Left renal pelvis (tissue), 4 donors: ENCODE measurements at places on chromosomes 16 and 17. TPM values are rescaled to one million over a fixed set of nuclear protein-coding genes. Genes with fewer than 3 reads are reported as not detected.

DNA sequence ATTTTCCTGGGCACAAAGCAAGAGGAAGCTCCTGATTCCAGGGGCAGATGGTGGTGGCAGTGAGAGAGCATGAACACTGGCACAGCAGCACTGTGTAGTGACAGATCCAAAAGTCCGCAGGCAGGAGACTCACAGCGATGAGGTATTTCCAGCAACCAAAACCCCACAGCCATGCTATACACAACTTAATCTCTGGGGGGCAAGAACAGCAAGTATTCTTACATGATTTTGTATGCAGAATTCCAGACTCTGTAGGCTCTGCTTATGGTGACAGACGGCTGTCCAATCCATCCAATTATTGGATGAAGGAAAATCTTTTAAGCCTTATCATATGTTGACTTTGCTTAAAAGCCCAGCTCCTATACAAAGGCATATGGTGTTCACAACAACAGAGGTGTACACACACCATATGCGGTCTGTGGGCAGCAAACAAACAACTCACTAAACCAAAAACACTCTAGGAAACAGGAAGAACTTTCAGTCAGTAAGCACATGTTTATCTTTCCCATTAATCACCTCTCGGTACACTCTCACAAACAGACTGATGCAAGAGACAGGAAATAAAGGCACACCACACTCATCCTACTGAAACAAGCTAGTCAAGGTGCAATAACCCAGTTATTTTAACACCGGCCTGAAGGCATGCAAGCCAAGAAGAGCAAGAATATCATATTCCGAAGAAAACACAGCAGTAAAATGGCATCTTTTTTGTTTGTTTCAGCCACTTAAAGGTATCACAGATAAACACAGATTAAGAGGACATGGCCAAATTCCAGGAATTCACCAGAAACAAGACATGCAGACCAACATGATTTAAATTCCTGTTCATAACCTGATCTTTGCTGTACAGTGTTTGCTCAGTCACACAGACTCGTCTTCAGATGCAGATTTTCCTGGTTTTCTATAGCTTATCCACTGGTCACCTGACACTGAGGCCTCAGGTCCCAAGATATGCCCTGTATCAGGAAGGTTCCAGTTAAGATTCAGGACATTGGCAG is 47.8 kb downstream of the ERN1 start:
- no peak for DNase-seq

DNA sequence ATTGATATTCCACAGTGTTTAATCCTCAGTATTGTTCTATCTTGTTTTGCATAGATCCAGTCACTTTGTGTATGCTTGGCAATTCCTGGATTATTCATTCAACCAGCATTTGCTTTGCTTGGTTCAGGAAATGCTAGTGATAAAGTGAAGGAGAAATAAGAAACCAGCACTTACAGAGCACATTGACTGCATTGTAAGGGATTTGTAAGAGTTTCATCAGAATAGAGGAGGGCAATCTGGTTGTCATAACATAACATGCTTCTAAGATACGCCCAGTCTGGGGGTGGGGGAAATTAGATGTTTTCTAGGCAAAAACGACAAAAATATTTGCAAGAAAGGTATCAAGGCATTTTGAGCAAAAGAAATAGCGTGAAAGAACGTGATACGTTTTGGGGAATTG is 40.4 kb downstream of the TNRC6A start:
- DNase-seq: no peak

DNA sequence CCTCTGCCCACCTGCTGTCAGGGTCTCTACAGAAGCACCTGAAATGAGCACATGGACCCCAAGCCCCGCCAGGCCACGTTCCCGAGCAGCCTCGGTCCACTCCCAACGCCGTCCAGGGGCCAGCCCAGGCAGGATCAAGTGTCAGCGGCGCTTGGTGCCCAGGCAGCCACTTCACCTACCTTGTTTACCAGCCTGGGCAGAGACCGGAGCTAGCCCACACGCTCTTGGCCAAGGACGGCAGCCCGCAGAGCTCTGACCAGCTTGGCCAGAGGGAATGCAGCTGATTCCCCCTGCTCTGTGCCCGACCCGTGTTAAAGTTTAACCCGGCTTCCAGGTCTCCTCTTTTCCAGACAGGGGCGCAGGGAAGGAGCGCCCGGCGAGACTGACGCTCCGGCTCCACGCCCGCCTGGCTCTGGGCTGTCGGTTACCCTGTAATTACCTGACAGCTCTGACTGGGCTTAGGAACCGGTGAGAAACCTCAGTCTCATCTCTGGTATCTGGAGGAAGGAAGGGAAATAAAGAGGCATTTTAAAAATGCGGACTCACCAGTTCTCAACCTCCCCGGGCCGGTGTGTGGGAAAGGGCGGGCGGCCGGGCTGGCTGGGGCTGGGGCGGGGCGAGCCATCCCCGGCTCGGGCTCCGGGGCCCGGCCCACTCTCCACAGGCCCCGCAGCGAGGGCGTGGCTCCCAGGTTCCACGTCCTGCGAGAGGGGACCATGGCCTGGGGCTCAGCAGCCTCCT is 4.6 kb downstream of the KIFC3 start:
- no peak for DNase-seq

- DNase-seq: no peak
Observed at GRCh38 chr17:64627797-64628196, 34.3 kb downstream of the SMURF2 start.

DNA sequence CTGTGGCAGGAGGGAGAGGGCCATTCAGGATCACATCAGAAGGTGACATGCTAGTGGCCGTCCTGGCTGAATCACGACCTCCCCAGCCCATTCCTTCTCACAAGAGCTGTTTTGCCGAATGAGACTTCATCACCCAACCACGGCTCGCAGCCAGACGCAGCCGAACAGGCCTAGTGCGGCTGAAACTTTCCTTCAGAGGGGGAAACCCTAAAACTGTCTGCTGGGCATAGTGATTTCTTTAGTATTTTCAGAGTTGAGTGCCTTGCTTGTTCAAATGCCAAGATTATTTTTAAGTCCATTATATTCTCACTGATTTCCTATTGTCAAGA is 343.7 kb downstream of the CPPED1 start:
- no peak for DNase-seq

DNA sequence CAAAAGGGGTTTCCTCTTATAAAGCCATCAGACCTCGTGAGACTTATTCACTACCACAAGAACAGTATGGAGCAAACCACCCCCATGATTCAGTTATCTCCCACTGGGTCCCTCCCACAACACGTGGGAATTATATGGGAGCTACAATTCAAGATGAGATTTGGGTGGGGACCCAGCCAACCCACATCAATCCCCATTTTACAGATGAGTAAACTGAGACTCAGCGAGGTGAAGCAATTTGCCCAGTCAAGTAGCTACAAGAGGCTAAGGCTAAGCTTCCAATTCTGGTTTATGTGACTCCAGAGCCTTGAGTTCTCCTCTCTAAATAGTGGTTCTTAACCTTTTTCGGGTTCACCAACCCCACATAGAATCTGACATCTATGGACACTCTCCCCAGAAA is 8.8 kb downstream of the CD300A start:
- no peak for DNase-seq

GRCh38 chr16:27489906-27490305 is 59.8 kb downstream of the GTF3C1 start:
- no peak for DNase-seq

GRCh38 chr16:78516006-78516736 is 416.7 kb downstream of the WWOX start:
- DNase-seq: no peak

GRCh38 chr17:72258711-72259110 is 137.9 kb downstream of the SOX9 start:
- DNase-seq: no peak

DNA sequence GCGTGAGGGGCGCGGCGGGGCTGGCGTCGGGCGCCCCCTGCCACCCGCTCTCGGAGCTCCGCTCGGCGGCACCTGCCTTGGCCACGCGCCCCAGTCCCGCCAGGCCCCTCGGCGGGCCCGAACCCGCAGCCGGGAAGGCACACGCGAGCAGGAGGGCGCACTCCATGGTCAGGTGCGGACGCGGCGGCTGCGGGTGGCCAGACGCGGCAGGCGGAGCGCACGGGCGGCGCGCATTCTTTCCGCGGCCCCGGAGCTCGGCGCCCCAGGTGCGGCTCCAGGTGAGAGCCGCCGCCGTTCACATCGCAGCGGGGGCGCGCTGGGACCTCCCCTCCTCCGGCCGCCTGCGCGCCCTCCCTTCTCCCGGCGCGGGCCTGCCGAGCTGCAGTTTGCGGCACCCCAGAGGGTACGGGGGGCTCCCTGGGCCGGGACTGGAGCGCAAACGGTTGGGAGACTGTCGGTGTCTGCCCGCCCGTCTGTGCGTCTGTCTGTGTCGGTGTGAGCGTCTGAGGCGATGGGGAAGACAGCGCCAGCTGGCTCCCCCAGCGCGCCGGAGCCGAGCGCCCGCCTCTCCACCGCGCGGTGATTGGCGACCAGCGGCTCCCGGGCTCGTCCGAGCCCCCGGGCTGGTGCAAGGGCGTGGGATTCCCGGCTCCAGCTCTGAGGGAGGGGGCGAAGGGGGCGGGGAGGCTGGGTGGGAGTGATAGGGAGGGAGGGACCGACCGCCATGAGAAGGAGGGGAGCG is at the start of gene ADAMTS18:
TSS of gene ADAMTS18 (minus strand) at position 505 of the 742 bp plus-strand sequence. CDS start at position 166, 339 bp downstream.
- DNase-seq: no peak

DNA sequence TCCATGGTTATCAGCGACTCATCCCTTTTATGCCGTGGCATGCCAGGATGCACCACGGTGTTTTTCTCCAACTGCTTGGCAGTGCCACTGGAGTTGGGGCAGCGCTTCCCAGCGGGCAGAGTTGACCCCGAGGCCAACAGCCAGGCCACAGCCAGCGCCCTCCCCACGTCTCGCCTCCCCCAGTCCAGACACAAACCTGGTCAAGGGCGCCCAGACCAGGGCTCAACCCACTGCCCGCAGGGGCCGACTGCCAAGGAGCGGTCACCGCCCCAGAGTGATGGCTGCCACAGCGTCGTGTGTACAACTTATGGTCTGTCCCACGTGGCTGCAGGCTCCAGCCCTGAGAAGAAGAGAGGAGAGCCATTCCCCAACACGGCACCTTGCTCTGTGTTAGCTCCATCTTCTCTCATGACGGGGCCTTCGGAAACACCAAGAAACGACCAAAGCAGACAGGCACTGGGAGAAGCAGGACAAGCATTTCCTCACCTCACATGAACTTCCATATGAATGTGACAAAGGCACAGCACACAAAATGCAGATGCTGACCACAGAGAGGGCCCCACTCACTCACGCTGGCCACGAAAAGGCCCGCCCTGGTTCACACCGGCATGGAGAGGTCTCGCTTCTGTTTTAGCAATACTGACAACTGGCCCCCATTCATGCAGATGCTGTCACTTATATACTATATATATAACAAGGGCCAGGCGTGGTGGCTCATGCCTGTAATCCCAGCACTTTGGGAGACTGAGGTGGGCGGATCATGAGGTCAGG is 27.0 kb downstream of the AXIN1 start:
- no peak for DNase-seq

- DNase-seq: no peak
Observed at GRCh38 chr17:38439436-38439835, 11.2 kb downstream of the ARHGAP23 start.

TK2 gene
- 35.3 TPM for polyA plus RNA-seq

ZNF785 gene
- 16.8 TPM for polyA plus RNA-seq

GPT2 gene
- 11.9 TPM for polyA plus RNA-seq

CASKIN1 gene
- 0.79 TPM for polyA plus RNA-seq

CMC2 gene
- 47.1 TPM for polyA plus RNA-seq

APOBR gene
- 0.76 TPM for polyA plus RNA-seq

SYCE1L gene
- polyA plus RNA-seq: 11.1 TPM

SLC12A3 gene
- 37.2 TPM for polyA plus RNA-seq

C16orf54 gene
- polyA plus RNA-seq: 0.32 TPM
